Renal pelvis (tissue), 12 donors: ENCODE measurements at places on chromosomes 1 and 21.

DNA sequence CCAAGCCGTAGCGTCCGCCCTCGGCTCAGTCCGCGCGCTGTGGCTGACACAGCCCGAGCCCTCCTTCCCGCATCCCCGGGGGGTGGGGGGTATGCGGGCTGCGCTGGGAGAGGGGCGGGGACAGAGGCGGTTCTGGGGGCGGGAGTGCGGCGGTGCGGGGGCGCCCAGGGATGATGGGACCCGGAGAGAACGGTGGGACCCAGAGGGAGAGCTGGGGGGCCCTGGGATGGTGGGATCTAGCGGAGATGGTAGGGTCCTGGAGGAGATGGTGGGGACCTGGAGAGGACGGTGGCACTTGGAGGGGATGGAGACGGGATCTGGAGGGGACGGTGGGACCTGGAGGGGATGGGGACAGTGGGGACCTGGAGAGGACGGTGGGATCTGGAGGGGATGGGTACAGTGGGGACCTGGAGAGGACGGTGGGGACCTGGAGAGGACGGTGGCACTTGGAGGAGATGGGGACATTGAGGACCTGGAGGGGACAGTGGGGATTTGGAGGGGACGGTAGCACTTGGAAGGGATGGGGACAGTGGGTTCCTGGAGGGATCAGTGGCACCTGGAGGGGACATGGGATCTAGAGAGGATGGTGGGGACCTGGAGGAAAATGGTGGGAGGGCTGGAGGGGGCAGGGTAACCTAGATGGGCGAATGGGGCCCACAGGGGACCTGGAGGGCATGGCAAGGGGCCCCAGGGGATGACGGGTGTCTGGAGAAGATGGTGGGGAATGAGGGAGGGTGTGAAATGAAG, 477 bp downstream of the SNAP47 start:
- no peak for DNase-seq

DNA sequence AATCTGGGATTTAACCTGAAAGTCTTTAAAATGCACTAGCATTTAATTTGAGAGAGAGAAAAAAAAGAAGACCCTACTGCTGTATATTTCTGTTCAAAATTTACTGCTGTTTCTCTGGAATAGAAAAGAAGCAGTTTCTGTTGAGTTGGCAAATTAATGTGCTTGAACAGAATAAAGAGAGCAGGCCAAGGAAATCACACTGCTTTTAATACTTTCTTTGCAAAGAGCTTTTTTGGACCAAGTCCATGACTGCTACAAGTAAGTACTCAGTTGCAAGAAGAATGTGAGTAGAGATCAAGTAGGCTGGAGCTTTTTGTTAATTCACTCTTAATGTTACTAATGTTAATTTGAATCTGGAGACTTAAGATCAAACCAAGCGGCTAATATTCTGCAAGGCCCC, 336.2 kb upstream of the SGIP1 start:
- DNase-seq, result peak; percentile 42

DNA sequence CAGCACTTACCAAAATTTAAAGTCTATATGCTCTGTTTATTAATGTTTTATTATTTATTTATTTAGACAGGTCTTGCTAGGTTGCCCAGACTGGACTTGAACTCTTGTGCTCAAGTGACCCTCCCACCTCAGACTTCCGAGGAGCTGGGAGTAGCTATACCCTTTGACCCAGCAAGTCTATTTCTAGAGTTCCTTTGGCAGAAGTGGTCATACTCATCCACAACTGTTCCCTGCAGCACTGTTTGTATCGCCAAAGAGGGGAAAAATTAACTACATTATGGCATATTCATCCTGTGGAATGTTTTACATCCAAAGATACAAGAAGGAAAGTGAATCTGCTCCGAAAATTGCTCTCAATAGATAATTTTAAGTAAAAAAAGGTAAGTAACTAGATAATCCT, 28.5 kb downstream of the CACNA1S start:
- no peak for DNase-seq

GRCh38 chr1:53089478-53090226, 27.6 kb downstream of the PODN start:
- no peak for DNase-seq

GRCh38 chr1:222229672-222230312, 318.1 kb downstream of the HHIPL2 start:
- no peak for DNase-seq

- DNase-seq, result no peak
These were observed 152.2 kb upstream of the NR5A2 start for GRCh38 chr1:199875337-199875736.

GRCh38 chr1:41436281-41437010, 48.0 kb downstream of the EDN2 start:
- DNase-seq, result no peak

GRCh38 chr21:40128891-40129290, 261.7 kb downstream of the PCP4 start:
- DNase-seq, result no peak

- DNase-seq, result no peak
These were observed 580.6 kb downstream of the PLA2G4A start for GRCh38 chr1:187409341-187409740.

- no peak for DNase-seq
These were observed 10.8 kb downstream of the OLIG1 start for GRCh38 chr21:33080776-33081175.

- no peak for DNase-seq
These were observed 832.0 kb upstream of the PRMT6 start for GRCh38 chr1:106224426-106224825.

GRCh38 chr1:227895828-227896685, 51.7 kb downstream of the WNT9A start:
- no peak for DNase-seq

DNA sequence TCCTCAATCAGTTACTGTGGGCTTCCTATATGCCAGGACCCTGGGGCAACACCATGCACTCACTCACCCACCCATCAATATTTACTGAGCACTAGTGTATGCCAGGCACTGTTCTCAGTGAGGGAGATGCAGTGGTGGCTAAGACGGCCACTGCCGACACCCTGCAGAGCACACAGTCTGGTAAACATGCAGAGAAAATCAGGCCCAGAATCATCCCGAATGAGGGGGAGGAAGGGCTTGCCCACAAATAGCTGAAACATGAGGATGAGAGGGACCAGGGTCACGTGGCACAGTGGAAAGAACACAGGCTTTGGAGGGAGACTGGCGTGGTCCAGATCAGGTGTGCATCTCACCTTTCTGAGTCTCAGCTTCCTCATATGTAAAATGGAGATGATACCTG, 89.2 kb upstream of the IGSF21 start:
- DNase-seq, result no peak

DNA sequence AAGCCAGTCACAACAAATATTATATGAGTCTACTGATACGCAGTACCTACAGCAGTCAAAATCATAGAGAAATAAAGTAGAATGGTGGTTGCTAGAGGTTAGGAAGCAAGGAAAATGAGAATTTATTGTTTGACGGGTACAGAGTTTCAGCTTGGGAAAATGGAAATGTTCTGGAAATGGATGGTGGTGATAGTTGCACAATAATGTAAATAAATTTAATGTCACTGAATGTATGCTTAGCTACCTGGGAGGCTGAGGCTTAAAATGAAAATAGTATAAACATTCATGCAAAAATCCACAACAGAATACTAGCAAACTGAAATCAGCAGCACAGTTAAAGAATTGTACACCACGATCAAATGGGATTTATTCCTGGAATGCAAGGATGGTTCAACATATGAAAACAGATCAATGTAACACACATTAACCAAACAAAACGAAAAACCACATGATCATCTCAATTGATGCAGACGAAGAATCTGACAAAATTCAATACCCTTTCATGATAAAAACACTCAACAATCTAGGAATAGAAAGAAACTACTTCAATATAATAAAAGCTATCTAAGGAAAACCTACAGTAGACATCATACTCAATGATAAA, 10.7 kb downstream of the TUT4 start:
- DNase-seq, result no peak

DNA sequence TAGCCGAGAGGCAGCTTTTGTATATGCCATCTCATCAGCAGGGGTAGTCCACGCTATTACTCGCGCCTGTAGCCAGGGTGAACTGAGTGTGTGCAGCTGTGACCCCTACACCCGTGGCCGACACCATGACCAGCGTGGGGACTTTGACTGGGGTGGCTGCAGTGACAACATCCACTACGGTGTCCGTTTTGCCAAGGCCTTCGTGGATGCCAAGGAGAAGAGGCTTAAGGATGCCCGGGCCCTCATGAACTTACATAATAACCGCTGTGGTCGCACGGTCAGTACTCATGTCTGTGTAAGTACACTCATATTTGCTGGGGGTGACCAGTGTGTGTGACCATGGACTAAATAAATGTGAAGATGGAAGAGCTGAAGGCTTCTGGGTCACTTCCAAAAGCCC, 7.4 kb downstream of the WNT2B start:
- no peak for DNase-seq

GRCh38 chr1:36142121-36142520, 7.2 kb downstream of the TRAPPC3 start:
- no peak for DNase-seq

DNA sequence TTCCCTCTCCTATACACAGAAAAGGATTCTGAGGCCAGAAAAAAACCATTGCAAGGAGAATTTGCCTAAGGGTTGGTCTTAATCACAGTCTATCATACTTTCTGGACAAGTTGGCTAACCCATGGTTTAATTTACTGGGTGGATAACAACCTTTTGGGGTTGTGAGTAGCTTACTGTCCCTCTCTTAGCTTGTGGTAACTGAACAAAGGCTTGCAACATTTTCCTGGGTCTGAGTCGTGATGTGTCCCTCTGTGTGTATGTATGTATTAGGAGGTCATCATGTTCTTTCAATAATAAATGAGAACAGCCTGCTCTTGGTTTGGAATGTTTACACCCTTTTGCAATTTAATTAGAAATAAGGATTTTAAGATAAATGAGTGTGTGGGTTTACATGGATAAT, 36.7 kb downstream of the PAPPA2 start:
- DNase-seq, result no peak

DNA sequence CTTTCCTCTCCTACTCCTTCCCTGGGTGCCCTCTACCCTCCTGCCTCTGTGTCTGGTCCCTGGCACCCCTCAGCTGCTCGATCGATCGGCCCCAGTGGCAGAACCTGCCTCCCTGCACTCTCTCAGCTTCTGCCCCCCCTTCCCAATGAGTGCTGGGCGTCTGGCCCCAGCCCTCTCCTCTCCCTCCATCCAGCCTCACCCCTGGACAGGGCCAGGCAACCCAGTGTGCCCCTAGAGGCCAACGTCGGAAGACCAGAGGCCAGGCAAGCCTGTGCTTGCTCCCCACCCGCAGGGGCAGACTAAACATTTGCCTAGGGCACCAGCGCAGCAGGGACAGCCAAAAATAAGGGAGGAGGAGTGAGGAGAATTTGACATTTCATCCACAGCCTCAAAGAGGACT, 43.5 kb downstream of the LGR6 start:
- DNase-seq, result no peak

GRCh38 chr1:76562292-76562691, 305.0 kb upstream of the ST6GALNAC5 start:
- no peak for DNase-seq

DNA sequence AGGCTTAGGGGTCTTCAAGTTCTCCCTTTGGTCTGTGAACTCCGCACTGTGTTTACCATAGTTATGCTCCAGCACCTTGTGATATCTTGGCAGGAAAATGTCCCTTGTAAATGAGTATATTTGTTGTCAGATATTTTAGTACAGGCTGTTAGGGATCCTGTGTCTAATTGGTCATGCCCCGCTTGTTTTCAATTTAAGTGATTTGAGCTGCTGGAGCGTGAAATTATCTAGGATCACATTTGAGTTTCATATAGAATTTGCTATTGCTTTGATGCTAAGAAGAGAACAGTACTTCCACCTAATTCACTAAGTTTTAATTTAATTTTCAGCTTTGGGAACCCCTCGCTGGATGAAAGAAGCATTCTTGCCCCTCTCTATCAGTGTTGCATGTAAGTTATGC, 15.4 kb upstream of the TOR3A start:
- peak; percentile 42 for DNase-seq

- DNase-seq, result no peak
These were observed 63.8 kb downstream of the CLSTN1 start for GRCh38 chr1:9759939-9760338.

GRCh38 chr1:82162486-82163420, 362.0 kb downstream of the ADGRL2 start:
- no peak for DNase-seq

DNA sequence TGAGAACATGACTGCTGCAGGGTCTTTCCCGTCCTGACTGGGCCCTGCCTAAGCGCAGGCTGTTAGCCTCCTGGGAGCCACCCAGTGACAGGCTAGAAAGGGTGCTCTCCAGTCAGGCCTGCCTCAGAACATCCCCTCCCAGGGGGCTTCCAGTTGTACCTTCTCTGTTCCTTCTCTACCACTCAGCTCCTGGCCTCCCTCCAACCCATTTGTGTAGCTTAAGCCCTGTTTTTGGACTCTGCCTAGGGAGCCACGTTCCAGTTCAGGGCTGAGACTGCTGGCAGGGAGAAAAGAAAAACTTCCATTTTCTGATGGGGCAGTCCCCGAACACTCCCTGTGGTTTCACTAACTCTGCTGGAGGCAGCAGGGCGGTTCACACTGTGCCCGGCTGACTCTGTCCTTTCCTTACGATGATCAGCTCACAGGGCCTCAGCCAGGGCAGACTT, 15.3 kb upstream of the POU3F1 start:
- no peak for DNase-seq

DNA sequence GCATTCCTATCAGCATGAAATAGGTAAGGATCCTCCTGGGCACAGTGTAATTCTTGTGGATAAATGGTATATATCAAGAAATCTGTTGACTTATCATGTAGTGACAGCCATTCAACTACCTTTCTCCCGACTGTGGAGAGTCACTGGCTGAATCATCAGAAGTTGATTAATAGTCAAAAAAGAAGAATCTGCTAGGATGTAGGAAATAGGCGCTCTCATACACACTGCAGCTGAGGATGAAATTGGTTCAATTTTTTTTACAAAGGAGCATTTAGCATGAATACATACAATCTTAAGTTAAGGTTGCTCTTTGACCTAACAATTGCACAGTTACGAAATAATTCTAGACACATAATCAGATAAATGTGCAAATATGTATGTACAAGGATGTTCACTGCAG, 486.8 kb downstream of the ADGRL2 start:
- DNase-seq, result no peak

DNA sequence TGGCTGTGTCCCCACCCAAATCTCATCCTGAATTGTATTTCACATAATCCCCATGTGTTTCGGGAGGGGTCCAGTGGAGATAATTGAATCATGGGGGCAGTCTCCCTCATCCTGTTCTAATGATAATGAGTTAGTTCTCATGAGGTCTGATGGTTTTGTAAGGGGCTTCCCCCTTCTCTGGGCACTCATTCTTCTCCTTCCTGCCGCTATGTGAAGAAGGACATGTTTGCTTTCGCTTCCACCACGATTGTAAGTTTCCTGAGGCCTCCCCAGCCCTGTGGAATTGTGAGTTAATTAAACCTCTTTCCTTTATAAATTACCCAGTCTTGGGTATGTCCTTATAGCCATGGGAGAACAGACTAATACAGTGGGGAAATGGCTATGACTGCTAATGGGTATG, 72.7 kb upstream of the ZNF648 start:
- DNase-seq, result no peak

GRCh38 chr1:61450872-61451571, 273.9 kb downstream of the TM2D1 start:
- peak; percentile 60 for DNase-seq

GRCh38 chr1:240304466-240304865, 212.8 kb downstream of the FMN2 start:
- DNase-seq, result no peak

- no peak for DNase-seq
These were observed 15.7 kb upstream of the HAX1 start for GRCh38 chr1:154256686-154257085.

- DNase-seq, result no peak
These were observed 40.9 kb upstream of the ATF3 start for GRCh38 chr1:212567638-212568037.
